Colonic mucosa (tissue), 4 donors: ENCODE measurements at places on chromosomes 7 and 10.

DNA sequence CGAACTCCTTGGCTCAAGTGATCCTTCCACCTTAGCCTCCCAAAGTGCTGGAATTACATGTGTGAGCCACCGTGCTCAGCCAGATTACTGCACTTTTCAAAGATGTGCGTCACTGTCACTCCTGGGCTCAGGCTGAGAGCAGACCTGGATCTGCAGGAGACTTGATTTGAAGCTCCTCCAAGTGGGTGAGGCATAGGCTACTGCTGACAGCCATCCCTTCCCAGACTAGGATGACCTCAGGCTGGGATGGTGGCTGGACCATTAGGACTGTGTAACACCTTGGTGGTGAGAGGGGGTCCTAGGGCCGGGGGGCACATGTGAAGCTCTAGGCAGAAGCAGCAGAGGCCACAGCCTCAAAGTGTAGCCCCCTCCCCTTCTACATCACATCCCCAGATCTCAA lies 8.2 kb upstream of the SRRM3 start:
- DNase-seq: no peak

- DNase-seq: peak; percentile 21
These were observed at the start of gene CCDC3 for GRCh38 chr10:13001041-13001886. CCDC3 (minus strand) TSS chr10:13001713; CDS start chr10:13001570, 143 bp downstream.

DNA sequence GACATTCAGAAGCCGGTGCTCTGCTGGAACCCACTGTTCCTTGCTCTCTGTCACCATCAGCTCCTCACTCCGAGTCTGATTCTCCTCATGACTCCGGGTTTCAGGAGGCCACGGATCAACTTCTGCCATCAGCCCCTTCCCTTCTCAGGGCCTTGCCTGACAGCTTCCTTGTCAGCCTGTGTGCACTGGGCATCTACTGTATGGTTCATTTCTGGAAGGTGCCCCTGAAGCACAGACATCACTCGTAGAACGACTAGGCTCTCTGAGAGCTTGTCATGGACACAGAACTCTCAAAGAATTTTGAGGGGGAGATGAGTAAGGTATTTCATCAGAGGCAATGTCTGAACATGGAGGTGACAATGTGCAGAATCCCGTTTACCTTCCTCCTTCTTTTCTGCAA lies 396.1 kb downstream of the TNS3 start:
- no peak for DNase-seq

DNA sequence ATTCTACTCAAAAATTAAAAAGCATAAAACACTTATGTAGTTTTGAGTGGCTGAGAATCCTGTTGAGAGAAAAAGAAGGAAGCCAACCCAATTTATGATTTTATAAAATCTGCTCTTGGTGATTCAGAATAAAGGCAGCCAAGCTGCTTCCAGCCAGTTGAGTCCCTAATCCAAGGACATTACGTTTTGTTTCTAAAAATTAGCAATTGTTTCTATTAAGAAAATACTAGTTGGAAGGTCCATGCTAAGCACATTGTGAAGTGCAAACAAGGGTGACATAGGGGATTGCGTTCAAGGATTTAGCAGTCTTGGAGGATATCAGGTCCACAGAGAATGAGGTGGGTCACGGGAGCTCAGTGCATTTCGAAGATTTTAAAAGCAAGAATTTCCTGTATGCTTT lies 987.7 kb downstream of the TYW1 start:
- no peak for DNase-seq

DNA sequence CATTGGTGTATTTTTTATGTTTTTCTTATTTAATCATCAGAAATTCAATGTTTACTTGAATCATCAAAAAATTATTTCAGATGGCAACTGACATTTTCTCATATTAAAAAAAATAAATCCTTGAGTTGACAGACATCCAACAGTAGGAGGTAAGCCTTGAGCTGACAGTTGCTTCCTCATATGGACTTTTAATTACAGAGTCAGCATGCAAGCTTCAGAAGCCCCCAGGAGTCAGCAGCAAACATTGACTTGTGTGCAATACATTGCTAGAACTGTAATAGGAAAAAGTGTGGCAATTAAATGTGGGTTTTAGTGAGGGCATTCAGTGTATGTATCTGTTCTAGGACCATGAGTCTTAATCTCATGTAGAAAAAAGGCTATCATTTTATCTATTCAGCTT lies 62.4 kb upstream of the TAS2R16 start:
- DNase-seq: no peak

DNA sequence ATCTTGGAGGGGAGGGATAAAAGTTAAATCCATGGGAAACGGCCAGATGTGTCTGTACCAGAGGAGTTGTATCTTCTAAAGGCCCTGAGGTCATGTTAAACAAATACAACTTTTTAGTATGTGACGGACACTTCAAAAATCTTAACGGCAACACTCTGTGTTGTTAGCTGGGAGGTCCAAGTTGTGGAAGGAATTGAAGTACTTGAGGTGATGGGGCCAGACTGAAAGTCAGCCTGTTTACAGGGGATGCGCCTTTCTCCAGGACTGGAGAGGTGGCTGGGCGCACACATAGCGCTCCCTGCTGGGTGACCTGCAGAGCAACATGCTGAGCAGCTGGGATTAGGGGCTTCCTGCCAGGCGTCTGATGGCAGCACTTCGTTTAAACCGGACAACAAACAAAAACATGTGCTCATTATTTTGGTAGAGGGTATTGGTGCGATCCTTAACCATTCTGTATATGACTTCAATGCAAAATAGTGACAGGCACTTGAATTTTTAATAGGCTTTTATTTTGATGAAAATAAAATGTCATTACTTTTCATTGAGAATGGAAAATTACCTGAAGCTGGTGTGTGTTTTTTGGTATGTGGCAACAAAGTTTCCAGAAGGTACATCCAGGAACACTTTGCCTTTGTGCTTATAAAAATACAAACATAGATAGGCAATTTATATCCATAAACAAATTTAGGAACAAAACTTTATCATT lies 198.2 kb downstream of the MLLT10 start:
- DNase-seq: no peak

DNA sequence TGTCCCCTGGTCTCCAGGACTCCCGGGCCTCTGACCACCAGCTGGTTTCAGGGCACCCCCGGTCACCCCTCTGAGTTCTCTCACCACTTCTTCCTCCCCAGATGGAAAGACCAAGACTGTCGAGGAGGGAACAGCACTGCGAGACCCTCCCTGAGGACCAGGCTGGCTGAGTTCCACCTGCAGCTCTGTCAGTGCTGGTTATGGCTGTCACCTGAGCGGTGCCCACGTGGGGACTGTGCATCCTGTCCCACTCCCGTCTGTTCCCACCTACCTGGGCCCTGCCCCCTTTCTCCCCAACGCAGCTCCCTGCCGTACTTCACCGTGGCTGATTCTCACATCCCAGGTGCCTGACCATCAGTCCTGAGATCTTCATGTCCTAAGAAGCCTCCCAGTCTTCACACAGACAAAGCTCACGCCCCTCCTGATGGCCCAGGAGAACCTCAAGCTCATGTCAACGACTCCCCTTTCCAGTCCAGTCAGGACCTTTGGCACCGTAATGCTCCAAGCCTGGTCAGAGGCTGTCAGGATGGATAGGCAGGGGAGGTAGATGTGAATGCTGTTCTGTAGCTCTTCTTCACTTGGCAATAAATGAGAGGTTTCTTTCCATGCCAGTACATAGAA lies 159.7 kb downstream of the USP6NL start:
- no peak for DNase-seq

- no peak for DNase-seq
These were observed 14.0 kb upstream of the RALA start for GRCh38 chr7:39609113-39609934.

- DNase-seq: no peak
These were observed 83.1 kb downstream of the ITIH5 start for GRCh38 chr10:7583626-7584025.

- no peak for DNase-seq
These were observed 373.5 kb downstream of the KCNMA1 start for GRCh38 chr10:77264107-77264506.

GRCh38 chr7:150942001-150942590 lies 36.0 kb downstream of the KCNH2 start:
- DNase-seq: peak; percentile 76

- DNase-seq: no peak
These were observed 233.5 kb downstream of the TCF7L2 start for GRCh38 chr10:113183573-113183972.

DNA sequence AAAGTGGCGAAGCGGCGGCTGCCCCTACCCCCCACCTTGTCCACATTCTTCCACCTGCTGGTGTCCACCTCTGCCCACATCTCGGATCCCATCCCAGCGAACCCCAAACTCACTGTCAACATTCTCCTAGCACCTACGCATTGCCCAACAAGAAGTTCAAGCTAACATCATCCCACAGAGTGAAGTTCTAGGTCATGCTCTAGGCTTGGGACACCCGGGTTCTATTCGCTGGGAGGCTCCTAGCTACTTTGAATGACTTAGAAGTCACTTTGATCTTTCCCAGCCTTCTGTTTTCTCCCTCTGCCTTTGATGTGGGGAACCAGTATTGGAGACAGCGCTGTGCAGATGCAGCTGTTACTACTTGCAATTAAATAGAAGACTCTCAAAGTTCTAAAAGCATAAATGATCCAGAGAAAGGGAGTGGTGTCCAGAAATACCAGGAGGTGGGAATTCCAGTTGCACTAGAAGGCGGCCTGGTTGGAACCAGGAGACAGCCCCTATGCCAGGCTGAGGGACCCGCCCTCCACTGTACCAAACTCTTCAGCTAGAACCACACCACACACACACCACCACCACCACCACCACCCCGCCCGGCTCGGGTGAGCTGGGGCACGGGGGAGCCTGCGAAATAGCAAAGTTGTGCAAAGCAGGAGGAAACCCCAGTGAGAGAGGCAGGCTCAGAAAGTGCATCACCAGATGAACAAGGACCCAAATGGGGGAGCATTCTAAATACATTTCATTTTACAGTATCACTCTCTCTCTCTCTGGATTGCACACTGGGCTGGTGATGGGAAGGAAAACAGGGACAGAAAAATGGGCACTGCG lies 5.5 kb upstream of the VGF start:
- DNase-seq: no peak

DNA sequence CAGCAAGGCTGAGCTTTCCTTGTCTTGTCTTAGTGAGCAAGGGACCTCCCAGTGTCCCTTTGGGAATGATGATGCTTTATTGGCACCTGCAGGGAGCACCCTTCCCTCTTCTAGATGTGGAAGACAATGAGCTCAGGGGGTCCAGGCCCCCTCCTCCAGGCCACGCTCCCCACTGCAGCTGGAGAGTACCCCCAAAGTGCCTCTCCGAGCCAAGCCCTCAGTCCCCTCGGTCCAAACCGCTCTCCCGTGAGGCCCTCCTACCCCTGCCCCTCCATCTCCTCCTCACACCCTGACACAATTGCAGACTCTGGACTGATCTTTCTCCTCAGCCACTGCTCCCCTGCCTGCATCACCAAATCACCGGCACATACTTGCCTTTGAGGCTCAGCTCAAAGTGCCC lies 16.7 kb downstream of the RBP3 start:
- no peak for DNase-seq

DNA sequence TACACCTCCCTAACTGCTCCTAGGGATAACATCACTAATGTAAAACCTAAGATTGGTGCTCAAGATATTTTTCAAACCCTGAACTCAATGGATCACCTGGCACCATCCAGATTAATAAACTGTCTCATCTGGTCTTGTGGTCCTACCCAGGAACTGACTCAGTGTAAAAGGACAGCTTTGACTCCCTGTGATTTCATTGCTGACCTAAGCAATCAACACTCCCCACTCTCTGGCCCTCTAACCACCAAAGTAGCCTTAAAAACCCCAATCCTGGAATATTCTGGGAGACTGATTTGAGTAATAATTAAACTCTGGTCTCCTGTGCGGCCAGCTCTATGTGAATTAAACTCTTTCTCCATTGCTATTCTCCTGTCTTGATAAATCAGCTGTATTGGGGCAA lies 6.2 kb upstream of the USP54 start:
- DNase-seq: no peak

GRCh38 chr10:80351220-80351619 lies 5.3 kb downstream of the DYDC1 start:
- DNase-seq: no peak
